Left colon (tissue), 2 donors: ENCODE measurements at places on chromosomes 7 and 10. TPM values are rescaled to one million over a fixed set of nuclear protein-coding genes. Genes with fewer than 3 reads are reported as not detected.

- DNase-seq, result no peak
Observed at GRCh38 chr10:128560993-128561392, 434.8 kb upstream of the MKI67 start.

GRCh38 chr7:35254496-35255442, 869 bp upstream of the TBX20 start:
- DNase-seq, result no peak

Gene TMEM196
- not detected for total RNA-seq

Gene GRID2IP
- total RNA-seq, result 0.75 TPM

DNA sequence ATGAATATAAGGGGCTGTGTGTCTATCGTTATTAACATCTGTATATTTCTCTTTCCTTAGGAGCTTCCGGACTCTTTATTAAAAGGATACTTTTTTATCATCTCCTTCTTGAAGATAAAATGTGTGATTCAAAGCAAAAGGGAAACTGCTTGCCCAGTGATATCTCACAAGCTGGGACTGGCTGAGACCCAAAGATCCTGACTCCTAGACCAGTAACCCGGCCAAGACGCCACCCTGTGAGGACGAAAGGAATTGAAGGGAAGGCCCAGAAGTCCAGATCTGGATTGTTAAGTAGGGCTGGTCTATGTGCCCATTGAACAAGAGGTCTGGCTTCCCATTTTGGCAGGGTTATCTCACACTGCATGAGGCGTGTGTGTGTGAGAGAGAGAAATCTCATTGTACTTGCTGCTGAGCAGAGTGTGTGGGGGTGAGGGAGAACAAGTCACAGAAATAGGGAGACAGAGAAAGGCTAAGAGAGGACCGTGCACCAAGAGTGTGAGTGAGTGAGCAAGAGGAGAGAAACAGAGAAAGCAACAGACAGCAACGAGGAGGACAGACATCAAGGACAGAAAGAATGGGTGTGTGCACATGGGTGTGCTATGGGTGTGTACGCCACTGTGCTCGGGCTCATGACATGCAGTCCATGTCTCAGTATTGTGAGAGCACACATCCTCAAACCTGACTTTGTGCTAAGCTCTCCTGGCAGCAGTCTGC, 75.4 kb downstream of the PLXNA4 start:
- peak; percentile 20 for DNase-seq

DNA sequence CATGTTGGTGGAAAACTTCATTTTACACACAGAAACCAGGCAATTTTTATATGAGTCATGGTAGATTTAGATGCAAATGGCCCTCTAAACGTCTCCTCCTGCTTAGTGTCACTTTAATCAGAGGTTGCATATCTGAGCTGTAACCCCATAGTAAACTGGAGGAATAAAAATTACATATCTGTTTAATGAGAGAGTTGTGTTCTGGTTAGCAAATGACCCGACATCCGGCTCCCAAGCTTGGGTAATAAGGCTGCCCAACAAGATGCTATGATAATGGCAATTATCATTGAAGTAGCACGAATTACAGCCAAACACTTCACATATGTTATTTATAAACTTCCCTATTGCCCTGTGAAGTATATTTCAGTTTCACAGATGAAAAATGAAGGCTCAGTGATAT, 10.6 kb upstream of the ADAM12 start:
- no peak for DNase-seq

GRCh38 chr7:76314042-76314721, 11.7 kb downstream of the HSPB1 start:
- peak; percentile 99 for DNase-seq

Gene CTAGE4
- 5.1 TPM for total RNA-seq

DNA sequence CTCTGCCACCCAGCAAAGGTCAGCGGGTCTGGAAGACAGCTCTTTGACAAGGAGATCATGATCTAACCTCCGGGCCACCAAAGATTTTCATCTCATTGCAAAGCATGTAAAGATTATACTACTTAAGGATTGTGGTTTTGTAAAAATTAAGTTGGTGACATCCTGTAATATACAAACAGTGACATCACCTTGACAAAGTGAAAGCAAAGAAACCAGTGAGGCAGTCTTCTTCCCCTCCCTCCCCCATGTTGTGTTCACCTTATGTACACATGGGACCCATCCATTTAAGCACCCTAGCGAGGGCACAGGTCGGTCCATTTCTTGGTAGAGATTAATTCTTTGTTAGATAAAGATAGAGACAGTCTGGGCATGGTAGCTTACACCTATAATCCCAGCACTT, 3.9 kb downstream of the MDH2 start:
- no peak for DNase-seq

DNA sequence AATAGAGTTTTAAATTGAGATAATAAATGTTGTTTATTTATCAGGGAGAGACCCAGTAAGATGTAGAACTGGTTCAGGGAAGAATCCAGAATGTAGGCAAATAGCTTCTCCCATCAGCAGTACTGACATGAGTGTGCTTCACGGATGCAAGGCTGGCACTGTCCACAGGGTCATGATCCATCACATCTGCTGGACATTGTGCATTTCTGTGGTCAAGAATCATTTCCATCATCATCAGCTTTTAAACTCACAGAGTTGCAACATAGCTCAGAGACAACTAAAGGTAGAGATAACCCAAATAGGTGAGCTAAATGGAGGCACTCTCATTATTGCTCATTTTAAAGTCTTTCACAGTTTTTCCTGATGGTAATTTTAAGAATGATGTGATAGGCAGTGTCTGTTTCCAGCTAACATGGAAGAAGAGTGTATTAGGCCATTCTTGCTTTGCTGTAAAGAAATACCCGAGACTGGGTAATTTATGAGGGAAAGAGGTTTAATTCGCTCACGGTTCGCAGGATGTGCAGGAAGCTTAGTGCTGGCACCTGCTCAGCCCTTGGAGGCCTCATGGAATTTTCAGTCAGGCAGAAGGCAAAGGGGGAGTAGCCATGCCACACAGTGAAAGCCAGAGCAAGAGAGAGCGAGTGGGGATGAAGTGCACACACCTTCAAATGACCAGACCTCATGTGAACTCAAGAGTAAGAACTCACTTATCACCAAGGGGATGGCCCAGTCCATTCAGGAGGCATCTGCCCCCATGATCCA, 80.8 kb downstream of the INPP5A start:
- no peak for DNase-seq

Gene STEAP1B
- 0.47 TPM for total RNA-seq

- no peak for DNase-seq
Observed at GRCh38 chr10:3491571-3491970, 293.4 kb downstream of the KLF6 start.

DNA sequence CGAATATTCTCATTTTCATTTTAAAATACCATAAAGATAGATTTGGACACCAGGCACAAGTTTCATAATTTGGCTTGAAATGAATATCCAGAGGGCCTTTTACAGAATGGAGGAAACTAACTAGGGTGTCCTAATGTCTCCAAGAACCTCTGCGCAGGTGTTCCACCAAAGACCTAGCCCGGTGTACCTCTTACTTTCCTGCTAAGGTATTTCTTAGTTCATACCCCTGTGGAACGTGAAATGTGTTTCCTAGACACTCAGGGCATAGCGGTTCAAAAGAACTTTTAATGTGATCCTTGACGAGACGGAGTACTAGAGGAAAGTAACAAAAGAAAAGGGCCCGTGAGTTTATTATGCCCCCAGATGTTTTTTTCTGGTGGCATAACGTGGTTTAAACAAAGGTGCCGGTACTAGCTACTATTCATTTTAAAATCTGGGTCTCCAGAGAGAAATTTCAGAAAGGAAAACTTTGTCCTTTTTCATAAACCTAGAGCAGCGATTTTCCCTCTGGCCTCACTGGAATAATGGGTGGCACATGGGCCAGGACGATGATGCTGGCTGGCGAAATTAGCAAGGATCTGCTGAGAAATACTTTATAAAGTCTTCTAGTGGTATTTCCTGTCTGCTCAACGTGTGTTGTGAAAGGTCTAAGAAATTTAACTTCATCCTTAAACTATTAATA, 1.4 kb downstream of the APBB1IP start:
- DNase-seq, result no peak

Gene HYAL4
- total RNA-seq, result not detected

Gene INHBA
- 0.15 TPM for total RNA-seq

Gene GPR15LG
- total RNA-seq, result 402 TPM

- no peak for DNase-seq
Observed at GRCh38 chr10:4006858-4007257, 221.8 kb upstream of the KLF6 start.

Gene CHST15
- 11.6 TPM for total RNA-seq

Gene PARP12
- total RNA-seq, result 58.7 TPM

- DNase-seq, result no peak
Observed at GRCh38 chr7:101547916-101548661, 81.0 kb downstream of the MYL10 start.

- no peak for DNase-seq
Observed at GRCh38 chr10:92430103-92430502, 139.1 kb downstream of the MARCHF5 start.

Gene CDNF
- 2.0 TPM for total RNA-seq

- no peak for DNase-seq
Observed at GRCh38 chr10:11560076-11560709, 51.3 kb downstream of the USP6NL start.

Gene EIF5AL1
- total RNA-seq, result 0.53 TPM

DNA sequence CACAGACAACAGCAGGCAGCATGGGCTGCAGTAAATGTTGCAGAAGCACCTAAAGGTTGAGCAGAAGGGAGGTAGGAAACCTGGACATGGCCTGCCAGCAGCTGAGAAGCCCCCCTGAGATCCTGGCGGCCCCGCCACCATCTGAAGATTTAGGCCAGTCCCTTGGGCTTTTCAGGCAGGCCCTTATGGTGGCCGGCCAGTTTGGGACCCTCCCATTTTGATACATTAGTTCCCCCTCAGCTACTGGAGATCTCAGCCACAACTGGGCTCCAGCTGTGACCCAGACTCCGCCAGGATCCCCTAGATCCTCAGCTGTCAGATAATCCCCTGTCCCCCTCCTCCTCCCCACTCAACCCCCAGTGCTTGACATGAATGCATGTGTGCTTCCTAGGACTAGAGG, 34.4 kb downstream of the ZNF783 start:
- no peak for DNase-seq

Gene TET1
- total RNA-seq, result 1.3 TPM

Gene PIP
- total RNA-seq, result not detected

DNA sequence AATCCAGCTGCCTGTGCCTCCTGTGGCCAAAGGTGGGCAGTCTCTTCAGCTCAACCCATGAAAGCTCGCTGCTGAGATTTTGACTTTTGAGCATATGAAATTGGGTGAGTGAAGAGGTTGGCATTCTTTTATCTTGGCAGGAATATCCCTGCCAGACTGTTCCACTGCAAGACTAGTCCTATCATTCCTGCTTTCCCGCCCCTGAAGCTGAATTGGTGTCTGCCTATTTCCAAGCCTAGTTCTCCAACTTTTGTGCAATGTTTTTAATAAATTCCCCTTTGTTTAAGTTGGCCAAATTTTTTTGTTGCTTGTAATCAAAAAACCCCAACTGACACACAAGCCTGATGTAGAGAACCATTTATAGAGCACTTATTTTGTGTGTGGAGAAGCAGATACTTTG, 34.8 kb upstream of the BICC1 start:
- no peak for DNase-seq

Gene PITX3
- not detected for total RNA-seq

DNA sequence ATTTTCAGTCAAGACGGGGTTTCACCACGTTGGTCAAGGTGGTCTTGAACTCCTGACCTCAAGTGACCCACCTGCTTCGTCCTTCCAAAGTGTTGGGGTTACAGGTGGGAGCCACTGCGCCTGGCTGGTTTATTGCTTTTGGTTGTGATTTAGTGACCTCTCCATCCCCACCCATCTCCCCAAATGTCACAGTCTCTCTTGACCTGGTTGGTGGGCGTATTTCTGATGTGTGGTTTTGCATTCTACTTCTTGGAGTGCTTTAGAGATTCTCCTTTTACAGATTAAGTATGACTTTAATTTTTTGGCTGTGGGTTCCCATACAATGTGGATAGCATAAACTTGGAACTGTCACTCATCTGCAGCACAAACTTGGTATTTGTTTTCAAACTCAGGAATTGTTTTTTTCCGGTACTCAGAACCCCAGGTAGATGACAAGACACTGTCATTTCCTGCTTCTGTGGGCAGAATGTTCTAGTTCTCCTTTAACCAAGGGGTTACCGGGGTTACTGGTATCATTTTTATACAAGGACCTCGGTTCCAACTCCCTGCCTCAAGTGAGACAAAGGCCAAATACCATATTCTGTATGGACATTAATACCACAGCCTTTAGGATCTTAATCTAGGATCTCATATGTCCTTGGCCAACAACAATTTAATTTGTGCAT, 50.5 kb downstream of the MRC1 start:
- DNase-seq, result no peak

Gene FKBP6
- total RNA-seq, result not detected

DNA sequence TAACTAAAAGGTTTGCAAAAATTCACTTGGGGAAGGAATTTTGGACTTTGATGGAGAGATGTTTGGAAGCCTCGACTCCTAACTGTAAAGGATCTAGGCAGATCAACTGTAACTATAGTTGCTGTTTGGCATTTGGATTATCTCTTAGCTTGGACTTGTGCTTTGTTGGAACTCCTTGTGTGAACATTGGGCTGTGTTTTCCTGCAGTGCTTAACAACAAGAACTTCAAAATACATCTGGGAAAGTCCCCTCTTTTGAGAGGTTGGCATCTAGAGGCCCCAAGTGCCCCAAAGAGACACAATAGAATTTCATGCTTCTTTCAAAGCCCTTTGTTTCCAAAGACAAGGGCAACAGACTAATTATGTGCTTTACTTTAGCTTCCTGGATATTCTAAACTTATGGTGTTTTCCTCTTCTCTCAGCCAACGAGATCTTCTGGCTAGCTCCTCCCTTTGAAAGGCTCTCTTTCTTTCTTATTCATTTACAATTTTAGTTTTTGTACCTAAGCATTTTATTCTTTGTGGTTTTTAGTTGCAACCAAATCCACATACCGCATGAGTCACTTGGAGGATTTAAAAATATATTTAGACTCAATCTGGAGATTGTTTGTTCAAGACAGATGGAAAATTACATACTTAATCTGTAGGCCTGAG, 11.6 kb downstream of the ABCA13 start:
- DNase-seq, result no peak

- no peak for DNase-seq
Observed at GRCh38 chr7:53325061-53325460, 289.6 kb downstream of the POM121L12 start.

DNA sequence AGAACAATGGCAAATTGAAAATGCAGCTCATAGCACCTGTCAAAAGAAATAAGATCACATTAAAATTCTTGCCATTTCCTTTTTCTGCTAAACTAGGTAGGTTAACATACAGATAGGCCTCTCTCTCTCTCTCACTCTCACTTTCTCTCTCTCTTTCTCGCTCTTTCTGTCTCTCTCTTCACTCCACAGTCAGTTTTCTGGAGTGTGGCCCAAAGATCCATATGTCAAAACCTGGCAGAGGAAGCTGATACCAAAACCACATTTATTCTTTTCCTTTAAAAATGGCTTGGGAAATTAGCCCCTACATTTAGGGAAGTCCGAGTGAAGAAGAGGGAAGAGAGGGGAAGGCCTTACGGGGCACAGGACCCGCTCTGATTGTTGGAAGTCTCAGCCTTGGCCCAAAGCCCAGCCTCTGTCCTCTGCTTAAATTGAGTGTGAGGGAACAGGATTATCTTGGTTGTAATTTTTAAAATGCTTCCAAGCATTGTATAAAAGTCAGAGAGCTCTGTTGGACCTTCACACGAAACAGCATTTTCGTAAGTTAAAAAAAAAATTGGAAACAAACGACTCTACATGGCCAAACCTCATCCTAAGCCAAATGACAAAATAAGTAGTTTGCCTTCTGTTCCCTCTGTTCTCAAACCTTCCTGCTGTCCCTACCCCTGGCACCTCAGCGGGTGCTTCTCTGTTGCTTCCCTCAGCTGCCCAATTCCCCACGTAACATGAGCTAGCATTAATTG, 83.2 kb downstream of the FRMD4A start:
- DNase-seq, result no peak

Gene AMPH
- 1.1 TPM for total RNA-seq
